CD4-positive, alpha-beta T cell treated with Interleukin-17A for 4 hours (primary cell): ENCODE measurements at places on chromosomes 11 and 22.

GRCh38 chr11:102325088-102325487 lies 7.8 kb downstream of the BIRC3 start:
- DNase-seq: no peak

DNA sequence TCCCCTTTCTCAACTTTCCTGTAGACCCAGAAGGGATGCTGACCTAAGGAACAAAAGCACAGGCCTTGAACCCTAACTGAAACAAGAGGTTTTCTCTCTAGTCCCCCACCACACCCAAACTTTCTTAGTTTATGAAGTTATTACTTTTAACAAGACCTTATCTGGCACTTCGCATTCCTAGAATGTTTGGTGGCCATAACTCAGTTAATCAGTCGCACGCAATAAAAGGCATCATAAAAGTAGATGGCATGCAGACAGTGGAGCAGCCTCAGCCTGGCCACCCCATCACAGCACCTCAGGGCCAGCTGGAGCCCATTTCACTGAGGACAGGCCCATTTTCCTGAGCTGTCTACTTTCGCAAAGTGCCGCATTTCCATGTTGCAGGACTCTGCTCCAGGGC lies 301.9 kb downstream of the OPCML start:
- no peak for DNase-seq

- DNase-seq: no peak
Observed at GRCh38 chr11:130652671-130653335, 204.4 kb downstream of the ADAMTS15 start.

DNA sequence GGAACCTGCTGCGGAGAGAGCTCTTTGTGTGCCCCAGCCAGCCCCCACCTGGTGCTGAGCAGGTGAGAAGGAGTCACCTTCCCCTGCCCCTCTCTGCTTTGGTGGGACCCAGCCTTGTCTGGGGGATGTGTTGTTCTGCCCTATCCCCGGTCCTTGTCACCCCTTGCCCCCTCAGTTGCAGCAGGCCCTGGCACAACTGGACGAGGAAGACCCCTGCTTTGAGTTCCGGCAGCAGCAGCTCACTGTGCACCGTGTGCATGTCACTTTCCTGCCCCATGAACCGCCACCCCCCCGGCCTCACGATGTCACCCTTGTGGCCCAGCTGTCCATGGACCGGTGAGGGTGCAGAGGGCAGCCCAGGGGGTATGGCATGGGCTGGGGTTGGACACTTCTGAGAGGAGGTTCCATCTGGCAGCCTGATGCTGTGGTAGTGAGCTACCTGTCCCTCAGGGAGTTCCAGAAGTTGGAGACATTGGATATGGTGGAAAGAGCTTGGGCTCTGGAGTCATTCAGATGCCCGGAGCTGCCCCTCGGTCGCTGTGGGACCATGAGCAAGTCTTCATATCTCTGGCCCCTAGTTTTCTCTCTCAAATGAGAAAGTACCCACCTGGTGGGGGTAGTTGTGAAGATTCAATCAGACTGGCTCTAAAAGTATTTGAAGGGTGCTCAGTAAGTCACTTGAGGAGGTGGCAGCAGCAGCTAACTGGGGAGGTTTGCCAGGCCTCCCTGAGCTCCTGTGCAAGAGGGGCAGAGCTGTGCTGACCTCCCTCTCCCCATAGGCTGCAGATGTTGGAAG lies 4.3 kb downstream of the LARGE2 start:
- no peak for DNase-seq

- DNase-seq: no peak
Observed at GRCh38 chr22:25085930-25086901, 113.4 kb upstream of the CRYBB3 start.

- no peak for DNase-seq
Observed at GRCh38 chr11:126391286-126391954, 35.9 kb downstream of the ST3GAL4 start.

- DNase-seq: no peak
Observed at GRCh38 chr11:95494167-95494566, 263.2 kb upstream of the SESN3 start.

GRCh38 chr22:26800858-26801257 lies 143.5 kb downstream of the MIAT start:
- DNase-seq: no peak

DNA sequence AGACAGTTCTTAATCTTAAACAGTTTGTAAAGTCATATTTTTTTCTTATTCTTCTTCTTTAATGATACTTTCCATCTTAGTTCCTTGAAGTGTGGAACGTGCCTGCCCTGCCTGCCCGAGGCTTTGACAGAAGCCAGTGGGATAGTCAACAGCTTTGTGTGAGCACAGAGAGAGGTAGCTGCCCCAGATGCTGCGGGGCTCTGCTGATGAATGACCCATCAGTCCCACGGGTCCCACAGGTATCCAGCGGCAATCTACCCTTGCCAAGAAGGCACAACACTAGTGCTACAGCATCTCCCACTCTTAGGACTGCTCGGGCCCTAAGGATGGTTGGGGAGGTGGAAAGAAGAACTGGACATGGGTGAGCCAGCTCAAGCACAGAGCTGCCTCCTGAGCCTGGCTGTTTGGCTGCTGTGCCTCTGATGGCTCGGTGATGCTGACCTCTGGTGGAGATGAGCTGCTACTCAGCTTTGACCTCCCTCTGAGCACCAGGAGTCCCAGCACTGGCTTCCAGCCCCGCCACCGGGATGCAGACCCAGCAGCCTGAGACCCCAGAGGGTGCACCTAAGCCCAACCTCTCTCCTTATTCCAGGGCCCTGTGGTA lies 11.8 kb upstream of the APLNR start:
- DNase-seq: peak; percentile 7

DNA sequence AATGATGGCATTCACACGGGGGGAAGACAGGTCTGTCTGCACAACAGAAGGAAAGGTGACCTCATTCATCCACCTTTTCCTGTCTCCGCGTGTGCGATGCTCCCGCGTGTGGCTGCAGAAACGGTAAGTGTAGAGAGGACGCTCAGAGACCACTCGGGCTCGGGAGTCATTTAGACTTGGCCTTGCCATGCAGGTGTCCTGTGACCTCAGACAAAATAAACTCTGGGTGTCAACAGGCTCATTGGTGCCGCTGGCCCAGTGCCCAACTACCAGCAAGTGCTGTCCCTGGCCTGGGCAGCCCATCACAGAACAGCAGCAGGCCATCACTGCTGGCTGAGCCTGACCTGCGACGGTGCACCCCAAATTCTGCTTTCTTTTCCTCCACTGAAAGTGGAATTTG lies 48.1 kb upstream of the ARFGAP3 start:
- no peak for DNase-seq

GRCh38 chr11:60251485-60252212 lies 8.7 kb upstream of the MS4A4E start:
- DNase-seq: no peak

DNA sequence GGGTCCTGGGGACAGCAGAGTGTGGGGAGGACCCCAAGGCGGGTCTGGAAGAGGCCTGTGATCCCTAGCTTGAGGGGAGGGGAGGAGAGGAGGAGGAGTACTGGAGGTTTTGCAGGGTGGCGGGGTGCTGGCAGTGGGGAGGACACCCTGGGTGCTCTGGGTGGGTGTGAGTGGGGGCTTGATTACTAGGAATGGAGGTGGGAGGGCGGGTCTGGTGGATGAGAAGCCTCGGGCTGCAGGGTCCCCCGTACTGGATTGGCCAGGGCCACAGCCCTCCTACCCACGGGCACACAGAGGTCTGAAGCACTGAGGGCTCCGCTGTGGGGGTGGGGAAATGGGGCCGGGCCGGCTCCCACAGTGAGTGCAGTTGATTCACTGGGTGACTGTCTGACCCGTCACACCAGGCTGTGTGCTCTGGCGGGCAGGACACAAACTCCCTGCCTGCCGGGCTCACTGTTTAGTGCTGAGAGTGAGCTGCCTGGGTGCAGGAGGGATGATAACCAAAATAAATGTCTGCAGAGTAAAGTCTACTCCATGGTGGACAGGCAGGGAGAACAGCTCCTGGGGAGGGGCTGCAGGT lies 114.2 kb downstream of the CACNA1I start:
- no peak for DNase-seq
